ENCODE measurements at places on chromosomes 11 and 22.
A peak's percentile ranks its signal among the peaks of the same experiment; 100 is the strongest.

DNA sequence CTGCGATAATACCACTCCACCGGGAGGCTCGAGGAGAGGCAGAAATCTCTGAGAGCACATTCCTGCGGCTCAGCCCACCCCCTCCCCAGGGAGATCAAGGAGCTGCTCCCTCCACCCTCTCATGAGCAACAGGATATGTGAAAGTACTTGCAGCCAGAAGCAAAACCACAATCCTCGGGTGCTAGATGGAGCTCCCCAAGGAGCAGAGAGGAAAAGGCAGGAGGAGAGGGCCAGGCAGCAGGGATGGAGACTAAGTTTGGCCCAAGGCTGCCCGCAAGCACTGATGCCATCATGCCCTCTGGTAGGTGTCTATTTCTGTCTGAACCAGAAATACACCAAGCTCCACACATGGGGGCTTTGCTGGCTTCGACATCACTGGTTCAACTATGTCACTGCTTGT, 22.3 kb downstream of the VPS37C start:
- DNase-seq = no peak

- no peak for DNase-seq
Observed at GRCh38 chr22:11042116-11042515, 4485.9 kb upstream of the OR11H1 start.

DNA sequence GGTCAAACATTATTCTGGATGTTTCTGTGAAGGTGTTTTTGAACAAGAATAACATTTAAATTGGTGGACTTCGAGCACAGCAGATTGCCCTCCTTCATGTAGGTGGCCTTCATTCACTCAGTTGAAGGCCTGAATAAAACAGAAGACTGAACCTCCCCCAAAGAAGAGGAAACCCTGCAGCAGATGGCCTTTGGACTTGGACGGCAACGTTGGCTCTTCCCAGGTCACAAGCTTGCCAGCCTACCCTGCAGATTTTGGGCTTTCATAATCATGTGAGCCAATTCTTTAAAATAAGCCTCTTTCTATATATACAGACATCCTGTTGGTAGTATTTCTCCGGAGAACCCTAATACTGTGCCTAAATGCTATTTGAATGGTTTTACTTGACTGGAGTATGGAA, 432.2 kb upstream of the NARS2 start:
- no peak for DNase-seq

GRCh38 chr11:111312076-111312475, 13.7 kb downstream of the POU2AF3 start:
- DNase-seq = no peak

GRCh38 chr11:104997288-104997687, 25.7 kb downstream of the CASP5 start:
- DNase-seq = no peak

- no peak for DNase-seq
Observed at GRCh38 chr11:125275905-125276618, 111.5 kb downstream of the PKNOX2 start.

DNA sequence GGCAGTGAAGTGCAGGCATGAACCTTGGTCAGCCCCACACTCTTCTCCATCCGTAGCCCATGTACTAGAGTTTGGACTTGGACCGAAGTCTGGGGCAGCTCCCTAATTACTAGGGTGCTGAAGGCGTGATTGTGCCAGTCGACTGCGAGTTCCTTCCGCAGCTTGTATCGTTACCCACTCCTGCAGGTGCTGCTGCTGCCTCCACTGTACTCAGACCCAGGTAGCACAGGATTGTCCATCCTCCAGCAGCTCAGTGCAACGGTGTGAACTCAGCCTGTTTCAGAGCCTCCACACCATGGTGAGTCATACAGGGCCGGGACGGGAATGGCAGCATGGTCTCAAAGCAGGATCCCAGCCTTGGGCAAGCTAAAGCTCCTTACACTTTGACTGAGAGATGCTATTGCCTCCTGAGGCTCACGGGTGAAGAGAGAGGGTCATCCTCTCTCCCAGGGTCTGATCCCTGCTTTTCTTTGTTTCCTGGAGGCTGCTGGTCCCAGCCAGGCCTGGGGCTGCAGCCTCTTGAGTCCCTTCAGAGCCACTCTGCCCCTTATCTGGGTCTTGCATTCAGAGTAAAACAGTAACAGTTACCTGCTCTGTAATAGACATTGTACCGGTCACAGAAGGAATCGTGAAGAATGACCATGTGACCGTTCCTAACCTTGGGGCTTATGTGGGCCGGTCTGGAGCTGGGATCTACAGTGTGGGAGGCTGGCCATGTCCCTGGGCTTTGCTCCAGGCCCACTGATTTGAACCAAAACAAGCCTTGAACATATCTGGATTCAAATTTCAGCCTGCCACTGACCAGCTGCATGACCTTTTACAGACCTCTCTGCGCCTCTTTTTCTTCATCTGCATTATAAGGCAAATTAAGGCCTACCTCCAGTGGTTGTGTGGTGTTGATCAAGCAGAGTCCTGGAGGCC, 1.7 kb downstream of the TKFC start:
- DNase-seq = no peak

GRCh38 chr11:1052133-1053011, 15.9 kb upstream of the MUC6 start:
- no peak for DNase-seq

DNA sequence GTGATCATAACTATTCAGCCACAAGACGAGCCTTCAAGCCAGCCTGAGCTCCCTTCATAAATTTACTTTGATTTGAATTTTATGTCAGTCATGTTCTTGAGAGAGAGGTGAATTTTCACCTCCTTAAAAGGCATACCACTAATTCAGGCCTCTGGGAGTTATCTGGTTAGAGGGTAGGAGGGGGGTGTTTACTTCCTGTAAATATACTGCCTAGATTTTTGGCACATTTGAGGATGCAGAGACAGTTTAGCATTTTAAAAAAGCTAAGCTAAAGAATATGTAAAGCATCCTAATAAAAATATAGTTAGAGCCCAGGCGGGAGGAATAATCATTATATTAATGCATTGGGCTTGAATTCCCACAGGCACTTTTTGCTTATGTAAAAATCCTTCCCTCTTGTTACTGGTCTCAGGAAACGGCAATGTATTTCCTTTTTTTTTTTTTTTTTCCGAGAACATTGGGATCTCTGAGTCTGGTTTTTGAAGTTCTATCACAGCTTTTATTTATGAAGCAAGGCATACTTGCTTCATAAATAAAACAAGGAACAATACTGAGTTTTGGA, 116.5 kb downstream of the CSNK2A3 start:
- no peak for DNase-seq

- no peak for DNase-seq
Observed at GRCh38 chr22:30996462-30996861, 27.4 kb downstream of the TUG1 start.

GRCh38 chr11:62875698-62876478, 4.8 kb upstream of the SLC3A2 start:
- DNase-seq = no peak

DNA sequence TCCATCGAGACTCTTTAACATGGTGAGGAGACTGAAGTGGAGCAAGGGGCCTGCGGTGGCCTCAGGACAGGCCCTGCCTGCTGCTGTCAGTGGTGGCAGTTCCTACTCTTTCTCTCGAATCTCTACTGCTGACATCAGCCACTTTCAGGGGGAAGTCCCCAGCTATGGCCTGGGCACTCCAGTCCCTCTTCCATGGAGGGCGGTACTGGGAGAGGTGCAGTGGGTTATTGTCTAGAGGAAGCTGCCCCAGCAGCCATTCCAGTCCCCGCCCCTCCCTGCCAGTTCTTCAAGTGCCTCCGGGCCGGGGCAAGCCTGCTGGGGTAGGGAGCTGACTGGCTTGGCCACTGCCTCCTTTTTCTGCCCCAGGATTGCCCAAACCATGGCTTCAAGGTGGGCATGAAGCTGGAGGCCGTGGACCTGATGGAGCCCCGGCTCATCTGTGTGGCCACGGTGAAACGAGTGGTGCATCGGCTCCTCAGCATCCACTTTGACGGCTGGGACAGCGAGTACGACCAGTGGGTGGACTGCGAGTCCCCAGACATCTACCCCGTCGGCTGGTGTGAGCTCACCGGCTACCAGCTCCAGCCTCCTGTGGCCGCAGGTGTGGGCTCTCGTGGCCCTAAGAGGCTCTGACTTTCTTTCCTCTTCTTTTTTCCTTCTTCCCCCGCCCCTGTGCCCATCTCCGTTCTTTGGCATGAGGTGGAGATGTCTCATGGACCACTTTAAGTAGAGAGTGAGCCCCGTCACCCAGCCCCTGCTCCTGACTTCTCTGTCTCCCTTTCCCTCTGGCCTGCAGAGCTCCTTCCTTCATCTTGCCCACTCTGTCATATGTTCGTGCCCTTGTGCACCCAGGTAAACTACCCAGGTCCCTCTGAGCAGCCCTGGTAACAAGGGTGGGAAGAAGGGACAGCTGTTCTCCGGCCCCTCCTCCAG, 13.7 kb downstream of the CHADL start:
- no peak for DNase-seq

GRCh38 chr22:43883012-43883661, 8.7 kb downstream of the PNPLA5 start:
- DNase-seq = peak; percentile 20

GRCh38 chr22:18000441-18001039, 23.8 kb downstream of the MICAL3 start:
- no peak for DNase-seq

DNA sequence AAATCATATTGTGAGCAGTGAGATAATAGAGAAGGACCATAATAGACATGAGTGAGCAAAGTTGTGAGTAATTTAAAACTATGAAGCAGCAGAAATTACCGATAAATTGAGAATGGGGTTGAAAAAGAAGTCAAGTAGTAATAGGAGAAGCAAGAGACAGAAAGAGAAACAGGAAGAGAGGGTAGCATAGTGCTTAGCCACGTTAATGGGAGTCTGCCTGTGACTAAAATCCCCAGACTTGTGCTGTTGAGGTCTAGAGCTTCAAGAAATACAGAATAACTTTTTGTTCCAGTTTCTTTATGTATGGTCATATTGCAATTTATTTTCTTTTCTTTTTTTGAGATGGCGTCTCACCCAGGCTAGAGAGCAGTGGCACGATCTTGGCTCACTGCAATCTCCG, 368.7 kb downstream of the METTL15 start:
- no peak for DNase-seq

DNA sequence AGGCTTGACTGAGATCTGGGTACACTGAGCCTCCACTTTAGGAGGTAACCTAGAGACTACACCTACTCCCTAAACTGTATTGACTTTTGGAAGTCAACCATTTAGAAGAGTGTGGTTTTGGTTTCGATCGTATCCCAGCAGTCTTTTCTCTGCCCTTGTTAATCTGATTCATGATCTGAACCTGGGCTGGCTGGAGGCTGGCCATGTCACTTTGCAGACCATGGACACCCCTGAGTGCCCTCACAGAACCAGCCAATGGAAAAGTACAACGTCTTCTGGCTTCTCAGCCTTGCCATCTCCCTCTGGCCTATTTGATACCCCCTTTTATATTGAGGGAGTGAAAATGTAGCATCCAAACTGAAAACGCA, 10.8 kb downstream of the EHF start:
- no peak for DNase-seq

- DNase-seq = no peak
Observed at GRCh38 chr11:121226415-121227263, 65.9 kb upstream of the SC5D start.

GRCh38 chr11:61844909-61845565, 16.9 kb downstream of the FADS2 start:
- DNase-seq = no peak

- DNase-seq = no peak
Observed at GRCh38 chr11:73170140-73170539, 28.0 kb upstream of the FCHSD2 start.

DNA sequence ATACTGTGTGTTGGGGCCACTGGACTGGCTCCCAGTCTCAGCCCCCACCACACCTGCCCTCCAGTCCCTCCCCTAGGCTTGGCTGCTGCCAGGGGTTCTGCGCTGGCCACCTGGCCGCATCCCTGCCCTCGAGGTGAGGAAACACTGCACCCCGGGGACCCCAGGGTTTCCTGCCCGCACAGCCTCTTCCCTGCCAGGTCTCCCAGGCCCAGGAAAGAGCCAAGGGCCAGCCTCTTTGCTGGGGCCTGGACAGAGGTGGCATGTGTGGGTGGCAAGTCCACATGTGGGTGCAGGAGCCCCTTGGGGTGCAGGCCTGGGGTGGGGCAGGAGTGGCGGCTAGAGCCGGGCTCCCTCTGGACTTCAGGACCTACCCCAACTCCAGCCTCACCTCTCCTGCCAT, 2.5 kb downstream of the EPS8L2 start:
- no peak for DNase-seq

All from NCI-H524 treated with DMSO at 0.1 percent for 48 hours (cell line).